Activated CD8-positive, alpha-beta T cell treated with anti-CD3 and anti-CD28 coated beads for 36 hours (primary cell): ENCODE measurements at places on chromosomes 3 and 15.
A peak's percentile ranks its signal among the peaks of the same experiment; 100 is the strongest.

- no peak for DNase-seq
Measured at GRCh38 chr3:144036498-144036897, 64.9 kb downstream of the DIPK2A start.

DNA sequence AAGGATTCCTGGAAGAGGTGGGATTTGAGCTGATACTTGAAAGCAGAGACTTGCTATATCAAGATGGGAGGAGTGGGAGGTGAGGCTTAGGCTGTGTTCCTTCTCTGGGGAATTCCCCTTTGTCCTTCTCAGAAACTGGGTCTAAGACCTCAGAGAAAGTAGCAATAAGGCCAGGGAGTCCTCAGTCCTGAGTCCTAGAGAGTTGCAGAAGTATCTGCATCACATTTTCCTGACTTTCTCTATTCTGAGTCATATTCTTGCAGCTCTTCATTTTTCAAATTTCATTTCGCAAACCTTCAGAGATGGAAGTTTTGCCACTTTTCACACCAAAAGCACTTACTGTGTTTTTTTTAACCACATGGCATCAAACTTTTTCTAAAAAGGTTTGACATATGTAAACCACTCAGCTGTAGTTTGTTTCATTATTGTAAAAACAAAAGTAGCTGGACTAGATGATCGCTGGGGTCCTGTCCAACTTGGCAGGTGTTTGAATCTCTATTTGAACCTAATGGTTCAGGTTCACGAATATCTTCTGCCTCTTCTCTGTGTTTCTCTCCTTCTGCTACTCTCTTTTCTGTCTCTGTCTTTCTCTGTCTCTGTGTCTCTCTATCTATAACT lies 21.3 kb downstream of the COLQ start:
- peak; percentile 28 for DNase-seq

GRCh38 chr3:192907784-192908183 lies 9.9 kb downstream of the MB21D2 start:
- no peak for DNase-seq

GRCh38 chr3:69009559-69010410 lies 3.7 kb downstream of the EOGT start:
- no peak for DNase-seq

DNA sequence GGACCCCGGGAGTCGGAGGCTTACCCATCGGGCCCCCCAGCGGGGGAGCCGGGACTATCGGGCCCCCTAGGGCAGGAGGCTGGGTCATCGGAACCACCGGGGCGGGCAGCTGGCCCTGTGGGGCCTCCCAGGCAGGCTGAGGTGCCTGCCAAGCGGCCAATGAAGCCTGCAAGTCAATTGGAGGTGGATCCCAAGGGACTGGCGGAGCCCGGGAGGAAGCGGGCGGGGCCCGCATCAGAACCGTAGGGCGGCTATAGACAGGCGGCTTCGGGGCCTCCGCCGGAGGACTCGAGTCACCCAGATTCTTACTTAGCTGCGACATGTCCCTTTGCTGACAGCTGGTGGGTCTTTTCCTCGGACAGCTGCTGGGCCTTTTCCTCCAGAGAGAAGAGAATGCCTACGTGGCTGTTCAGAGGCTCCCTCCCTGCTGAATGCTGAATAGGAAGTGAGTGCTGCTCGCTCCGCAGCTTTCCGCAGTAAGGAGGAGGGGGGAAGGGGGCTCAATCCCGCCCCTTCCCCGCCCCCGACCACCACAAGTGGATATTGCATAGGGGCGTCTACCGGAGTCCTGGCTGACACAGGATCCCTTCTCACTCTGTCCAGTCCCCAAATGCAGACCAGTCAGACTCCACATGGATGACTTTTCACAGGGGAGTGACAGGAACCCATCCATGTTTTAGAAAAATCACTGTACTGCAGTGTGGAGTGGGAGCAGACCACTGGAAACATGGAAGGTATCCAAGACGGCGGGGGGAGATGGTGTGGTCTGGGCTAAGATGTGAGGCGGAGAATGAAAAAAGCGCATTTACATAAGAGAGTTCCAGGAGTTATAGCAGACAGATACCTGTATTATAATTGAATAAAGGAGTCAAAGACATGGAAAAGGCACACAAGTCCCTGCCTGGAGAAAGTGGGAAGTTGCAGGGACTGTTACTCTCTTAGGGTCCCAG lies at the start of gene MAGEL2:
TSS of gene MAGEL2 (minus strand) at position 447 of the 950 bp plus-strand sequence. CDS start at position 322, 125 bp downstream.
- DNase-seq, result no peak

- no peak for DNase-seq
Measured at GRCh38 chr15:97168704-97169475, 791.6 kb upstream of the ARRDC4 start.

DNA sequence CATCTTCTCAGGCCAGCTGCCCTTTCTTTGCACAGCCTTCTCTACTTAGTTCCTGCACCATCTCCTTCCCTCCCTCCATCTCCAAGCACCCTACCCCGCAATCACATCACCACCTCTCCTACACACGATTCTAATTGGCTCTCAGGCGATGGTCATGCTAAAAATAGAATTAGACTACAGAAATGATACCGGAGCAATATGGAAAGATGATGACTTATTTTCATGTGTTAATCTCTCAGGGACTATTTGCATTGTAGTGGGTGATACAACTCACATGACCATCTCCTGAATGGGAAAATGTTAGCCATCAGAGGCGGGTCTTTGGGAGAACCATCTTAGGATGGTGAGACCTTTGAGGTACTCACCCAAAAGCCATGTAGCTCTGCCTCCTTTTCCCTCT lies 54.7 kb upstream of the PPARG start:
- DNase-seq, result no peak
